ENCODE measurements at places on chromosomes 1 and 21.
A peak's percentile ranks its signal among the peaks of the same experiment; 100 is the strongest.

DNA sequence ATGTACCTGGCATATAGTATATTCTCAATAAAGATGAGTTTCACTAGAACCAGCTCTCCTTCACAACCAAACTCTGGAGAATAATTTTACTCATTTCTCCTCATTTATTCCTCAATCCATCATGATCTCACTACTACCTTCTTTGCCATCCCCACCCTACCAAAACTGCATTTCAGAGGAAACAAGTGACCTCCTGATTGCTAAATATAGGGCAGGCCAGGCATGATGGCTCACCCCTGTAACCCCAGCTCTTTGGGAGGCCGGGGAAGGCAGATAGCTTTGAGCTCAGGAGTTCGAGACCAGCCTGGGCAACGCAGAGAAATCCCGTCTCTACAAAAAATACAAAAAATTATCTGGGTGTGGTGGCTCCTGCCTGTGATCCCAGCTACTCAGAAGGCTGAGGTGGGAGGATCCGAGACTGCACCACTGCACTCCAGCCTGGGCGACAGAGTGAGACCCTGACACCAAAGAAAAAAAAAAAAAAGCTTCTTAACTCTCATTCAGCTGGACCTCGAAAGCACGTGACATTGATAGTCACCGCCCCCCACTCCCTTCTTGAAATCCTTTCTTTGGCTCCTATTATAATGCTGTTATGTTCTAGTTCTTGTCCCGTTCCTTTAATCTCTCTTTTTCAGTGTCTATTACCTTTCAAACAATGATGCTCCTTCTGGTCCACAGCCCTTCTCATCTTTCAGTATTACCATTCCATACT, 2.1 kb downstream of the TESK2 start:
- DNase-seq: no peak

DNA sequence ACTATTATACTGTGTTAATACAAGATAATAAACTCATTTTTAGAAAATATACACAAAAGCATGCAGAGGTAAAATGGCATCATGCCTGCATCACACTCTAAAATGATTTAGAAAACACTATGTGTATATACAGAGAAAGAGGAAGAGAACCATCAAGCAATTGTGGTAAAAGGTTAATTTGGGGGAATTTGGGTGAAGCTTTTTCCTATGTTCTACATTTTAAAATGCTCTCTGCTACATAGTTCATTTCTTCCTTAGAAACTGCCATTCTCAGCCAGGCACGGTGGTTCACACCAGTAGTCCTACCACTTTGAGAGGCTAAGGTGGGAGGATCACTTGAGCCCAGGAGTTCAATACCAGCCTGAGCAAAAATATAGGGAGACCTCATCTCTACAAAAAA, 44.1 kb downstream of the GON4L start:
- no peak for DNase-seq

- DNase-seq: no peak
Measured at GRCh38 chr1:58709540-58710175, 9.8 kb upstream of the MYSM1 start.

DNA sequence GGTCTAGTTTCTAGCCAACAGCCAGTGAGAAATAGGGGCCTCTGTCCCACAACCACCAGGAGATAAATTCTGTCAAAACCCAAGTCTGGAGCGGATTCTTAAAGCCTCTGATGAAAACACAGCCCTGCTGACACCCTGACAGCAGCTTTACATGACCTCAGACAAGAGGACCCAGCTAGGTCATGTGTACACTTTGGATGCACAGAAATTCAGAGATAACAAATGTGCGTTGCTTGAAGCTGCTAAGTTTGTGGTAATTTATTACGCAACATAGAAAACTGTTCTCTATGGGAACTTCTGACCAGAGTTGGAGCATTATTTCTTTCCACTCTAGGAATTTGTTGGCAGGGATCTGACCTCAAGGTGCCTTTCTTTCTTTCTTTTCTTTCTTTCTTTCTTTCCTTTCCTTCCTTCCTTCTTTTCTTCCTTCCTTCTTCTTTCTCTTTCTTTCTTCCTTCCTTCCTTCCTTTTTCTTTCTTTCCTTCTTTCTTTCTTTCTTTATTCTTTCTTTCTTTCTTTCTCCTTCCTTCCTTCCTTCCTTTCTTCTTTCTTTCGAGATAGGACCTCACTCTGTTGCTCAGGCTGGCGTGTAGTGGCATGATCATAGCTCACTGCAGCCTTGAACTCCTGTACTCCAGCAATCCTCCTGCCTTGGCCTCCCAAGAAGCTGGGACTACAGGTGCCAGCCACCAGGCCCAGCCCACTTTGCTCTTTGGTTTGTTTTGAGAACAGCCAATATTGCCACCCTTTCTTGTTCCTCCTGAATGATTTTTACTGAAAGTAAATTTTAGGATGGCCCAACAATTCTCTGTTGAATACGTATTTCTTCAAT, 14.9 kb upstream of the HMGCS2 start:
- peak; percentile 34 for DNase-seq

- DNase-seq: no peak
Measured at GRCh38 chr21:41712201-41712600, 54.7 kb downstream of the RIPK4 start.

DNA sequence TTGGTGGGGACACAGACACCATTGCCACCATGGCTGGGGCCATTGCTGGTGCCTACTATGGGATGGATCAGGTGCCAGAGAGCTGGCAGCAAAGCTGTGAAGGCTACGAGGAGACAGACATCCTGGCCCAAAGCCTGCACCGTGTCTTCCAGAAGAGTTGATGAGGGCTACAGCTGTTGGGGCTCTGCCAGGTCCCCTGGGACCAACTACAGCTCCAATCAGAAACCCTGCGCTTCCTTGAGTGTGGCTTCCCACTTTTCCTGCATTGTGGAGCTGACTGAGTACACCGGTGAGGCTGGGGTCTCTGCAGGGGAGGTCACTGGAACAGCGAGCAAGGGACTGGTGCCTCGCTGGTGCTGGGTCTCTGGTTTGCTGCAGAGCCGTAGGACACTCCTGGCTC, 4.5 kb downstream of the ADPRS start:
- DNase-seq: no peak

GRCh38 chr1:24383381-24383940, 30.1 kb downstream of the STPG1 start:
- no peak for DNase-seq

- no peak for DNase-seq
Measured at GRCh38 chr1:3139451-3139852, 70.4 kb downstream of the PRDM16 start.

DNA sequence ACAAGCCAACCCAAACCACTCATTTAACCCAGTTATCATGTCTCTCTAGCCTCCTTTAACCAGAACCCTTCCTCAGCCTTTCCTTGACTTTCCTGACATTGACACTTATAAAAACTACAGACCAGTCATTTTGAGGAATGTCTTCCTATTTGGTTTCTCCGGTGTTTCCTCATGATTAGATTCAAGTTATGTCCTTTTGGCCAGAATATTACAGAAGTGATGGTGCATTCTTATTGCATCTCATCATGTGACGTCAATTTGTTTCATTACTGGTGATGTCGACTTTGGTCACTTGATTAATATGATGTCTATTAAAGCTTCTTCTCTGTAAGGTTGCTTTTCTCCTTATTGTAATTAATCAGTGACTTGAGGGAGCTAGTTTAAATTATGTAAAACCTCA, 6.1 kb upstream of the RCSD1 start:
- DNase-seq: peak; percentile 72

DNA sequence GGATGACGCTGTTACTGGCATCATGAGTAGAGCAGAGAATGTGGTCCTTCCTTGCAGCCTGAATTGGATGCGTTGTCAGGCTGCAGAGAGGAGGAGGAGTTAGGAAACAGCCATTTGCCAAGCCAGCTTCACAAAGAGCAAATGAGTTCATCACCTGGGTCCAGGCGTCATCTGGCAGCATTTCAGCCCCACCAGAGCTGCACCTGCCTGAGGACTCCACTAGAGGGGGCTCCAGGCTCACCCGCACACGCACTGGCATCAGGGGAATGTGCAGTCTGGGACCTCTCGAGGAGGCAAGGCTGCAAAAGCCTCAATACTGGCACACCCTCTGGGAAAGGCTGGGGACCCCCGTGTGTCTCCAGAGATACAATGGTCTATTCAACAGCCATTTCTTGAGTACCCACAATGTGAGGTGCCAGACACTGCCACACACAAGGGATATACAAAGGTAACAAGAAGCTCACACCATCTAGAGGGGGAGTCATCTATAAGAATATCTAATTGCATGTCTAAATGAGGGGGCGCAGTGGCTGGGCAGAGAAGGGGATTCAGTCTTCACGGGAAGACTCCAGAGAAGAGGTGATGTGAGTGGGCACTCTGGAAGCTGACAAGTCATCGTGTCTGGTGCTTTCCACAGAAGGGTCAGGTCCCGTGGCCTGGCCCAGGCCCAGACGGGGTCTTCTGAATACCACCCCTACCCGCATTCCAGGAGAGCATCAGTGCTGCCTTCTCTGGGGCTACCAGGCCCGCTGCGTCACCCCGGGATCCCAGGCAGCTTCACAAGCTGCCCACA, 53.5 kb upstream of the CNTN2 start:
- DNase-seq: peak; percentile 61

- no peak for DNase-seq
Measured at GRCh38 chr1:153253693-153254092, 5.8 kb upstream of the LORICRIN start.

DNA sequence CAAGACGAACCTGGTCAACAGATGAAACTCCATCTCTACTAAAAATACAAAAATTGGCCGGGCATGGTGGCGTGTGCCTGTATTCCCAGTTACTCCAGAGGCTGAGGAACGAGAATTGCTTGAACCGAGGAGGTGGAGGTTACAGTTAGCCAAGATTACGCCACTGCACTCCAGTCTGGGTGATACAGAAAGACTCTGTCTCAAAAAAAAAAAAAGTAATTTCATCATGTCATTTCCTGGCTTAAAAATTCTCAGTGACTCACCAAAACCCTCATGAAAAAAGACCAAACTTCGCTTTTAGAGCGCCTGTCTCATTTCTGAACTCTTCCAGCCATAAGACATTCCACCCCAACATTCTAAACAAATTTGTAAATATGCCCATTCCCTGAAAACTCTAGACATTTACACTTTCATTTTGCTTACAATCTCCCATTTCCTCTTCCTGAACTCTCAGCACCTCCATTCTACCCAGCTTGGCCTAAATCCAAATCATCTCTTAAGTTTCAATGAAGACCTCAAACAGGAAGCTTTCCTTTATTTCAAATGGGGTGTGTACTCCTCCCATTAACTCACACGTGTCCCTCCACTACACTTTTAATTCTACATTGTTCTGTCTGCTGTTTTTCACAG, 50.5 kb upstream of the PRRC2C start:
- DNase-seq: peak; percentile 91

DNA sequence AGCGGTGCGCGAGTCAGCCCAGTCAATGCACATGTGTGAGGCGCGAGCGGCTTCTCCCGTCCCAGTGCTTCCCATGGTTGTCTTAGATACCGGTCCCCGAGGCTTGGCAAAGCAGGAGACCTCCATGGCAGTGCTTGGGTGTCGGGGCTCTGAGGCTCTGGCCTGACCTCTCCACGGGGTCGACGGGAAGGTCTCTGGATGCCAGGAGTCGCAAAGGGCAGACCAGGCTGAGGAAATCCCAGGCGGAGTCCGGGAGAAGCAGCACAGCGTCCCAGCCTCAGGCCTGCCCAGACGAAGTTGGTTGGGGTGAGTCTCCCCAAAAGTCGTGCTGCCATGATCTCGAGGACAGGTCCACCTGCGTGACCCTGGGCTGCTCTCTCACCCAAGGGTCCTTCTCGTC, 3881.6 kb downstream of the SRGAP2C start:
- no peak for DNase-seq

DNA sequence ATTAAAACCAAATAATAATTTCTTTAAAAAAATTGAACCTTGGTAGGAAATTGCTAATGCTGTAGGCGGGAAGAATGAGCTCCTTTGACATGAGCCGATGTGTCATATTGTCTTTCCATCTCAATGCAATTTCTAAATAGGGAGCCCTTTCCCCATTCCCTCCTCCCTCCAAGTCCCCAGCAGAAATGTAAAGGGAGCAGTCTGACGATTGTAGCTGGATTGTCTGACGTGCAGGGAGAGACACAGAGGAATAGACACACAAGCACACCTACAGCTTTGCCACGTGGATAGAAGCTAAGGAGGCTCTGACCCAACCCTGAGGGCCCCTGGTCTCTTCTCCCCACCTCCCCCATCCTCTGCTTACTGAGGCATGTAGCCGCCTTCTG, 3.6 kb upstream of the SYT6 start:
- no peak for DNase-seq

DNA sequence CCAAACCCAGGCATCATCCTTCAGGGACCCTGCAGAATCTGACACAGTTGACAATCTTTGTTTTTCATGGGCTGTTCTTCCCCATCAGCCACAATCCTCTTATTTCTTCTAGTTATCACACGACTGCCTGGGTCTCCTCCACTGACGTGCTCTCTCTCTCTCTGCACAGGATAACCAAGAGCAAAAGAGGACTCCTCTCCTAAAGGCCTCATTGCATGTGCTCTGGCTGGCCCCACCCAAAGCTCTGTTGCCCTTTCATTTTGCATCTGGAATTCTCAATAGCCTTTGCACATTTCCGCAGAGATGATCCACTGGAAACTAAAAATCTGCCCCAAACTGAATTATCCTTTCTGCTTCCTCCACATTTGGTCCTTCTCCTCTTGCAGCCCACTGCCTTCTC, 58.5 kb downstream of the KANK4 start:
- no peak for DNase-seq

DNA sequence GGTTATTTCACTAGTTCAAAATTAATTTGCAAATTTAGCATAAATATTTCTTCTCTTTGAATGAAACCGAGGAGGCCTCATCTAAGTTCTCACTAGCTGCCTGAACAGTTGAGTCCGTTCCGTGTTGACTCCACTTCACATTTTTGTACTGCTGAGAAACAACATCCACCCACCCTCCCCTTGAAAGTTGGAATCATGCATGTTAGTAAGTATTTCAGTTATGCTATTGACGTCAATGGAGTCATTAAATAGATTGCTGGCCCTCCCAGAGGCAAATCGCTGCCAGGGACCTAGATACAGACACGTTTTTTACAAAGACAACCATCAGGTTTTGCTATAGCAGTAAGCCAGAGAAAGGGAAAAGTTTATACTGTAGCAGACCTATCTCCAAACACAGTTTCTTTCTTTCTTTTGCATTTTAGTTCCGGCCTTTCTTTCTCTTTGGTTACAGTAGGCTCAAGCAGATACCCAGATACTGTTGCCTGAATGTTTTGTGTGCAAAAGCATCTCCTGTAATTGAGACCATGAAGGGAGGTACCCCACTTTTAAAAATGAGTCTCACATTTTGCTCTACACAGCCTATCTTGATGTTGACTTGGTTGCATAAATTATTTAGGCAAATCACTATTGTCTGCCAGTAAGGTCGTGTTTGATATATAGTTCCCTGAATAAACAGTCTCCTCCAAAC, 262.6 kb upstream of the SGIP1 start:
- peak; percentile 99 for DNase-seq

- DNase-seq: no peak
Measured at GRCh38 chr1:167301355-167301754, 80.7 kb downstream of the POU2F1 start.

GRCh38 chr21:28675331-28676041, 317.2 kb downstream of the LTN1 start:
- peak; percentile 20 for DNase-seq

Data from astrocyte (in vitro differentiated cells and primary cell).